Keratinocyte (primary cell): ENCODE measurements at places on chromosomes 16 and 17.

GRCh38 chr17:79897243-79898063 is 58.2 kb upstream of the CBX4 start:
- DNase-seq = no peak

GRCh38 chr17:73856556-73856955 is 212.3 kb upstream of the SDK2 start:
- DNase-seq = no peak

GRCh38 chr17:69761767-69762321 is 313.2 kb upstream of the KCNJ16 start:
- peak; percentile 81 for DNase-seq

- no peak for DNase-seq
These were observed 615.3 kb downstream of the TOX3 start for GRCh38 chr16:51931653-51932052.

DNA sequence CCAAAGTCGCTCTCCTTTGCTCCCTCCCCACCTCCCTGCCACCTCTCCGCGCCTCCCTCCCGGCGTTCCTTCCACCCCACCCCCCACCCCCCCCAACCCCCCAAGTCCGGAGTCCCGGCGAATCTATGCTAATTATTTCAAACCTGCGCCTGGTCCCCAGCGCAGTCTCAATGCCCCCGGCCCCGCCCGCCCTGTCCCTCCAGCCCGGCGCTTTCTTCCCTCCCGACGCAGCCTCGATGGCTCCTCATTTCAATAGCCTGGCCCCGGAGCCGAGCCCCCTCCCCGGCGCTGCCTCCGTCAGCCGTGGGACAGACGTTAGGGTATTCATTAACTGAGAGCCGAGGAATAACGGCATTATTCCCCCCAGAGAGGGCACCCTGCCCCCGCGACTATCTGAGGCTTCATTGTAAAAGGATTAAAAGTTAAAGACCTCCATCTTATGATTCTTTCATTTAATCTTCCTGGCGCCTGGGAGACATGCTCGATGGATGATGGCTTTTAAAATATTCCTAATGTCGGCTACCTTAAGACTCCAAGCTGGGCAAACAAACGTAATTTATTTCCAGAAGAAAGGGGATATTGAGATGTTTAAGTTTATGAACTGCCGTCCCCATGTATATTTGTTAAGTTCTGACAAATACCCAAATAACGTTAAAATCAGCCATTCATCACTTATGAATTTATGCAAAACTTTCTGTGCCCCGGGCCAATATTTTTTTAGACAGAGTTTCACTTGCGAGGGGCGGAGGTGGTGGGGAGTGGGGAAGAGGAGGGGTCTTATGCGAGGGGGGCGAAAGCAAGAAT is 3.4 kb downstream of the NOG start:
- no peak for DNase-seq

DNA sequence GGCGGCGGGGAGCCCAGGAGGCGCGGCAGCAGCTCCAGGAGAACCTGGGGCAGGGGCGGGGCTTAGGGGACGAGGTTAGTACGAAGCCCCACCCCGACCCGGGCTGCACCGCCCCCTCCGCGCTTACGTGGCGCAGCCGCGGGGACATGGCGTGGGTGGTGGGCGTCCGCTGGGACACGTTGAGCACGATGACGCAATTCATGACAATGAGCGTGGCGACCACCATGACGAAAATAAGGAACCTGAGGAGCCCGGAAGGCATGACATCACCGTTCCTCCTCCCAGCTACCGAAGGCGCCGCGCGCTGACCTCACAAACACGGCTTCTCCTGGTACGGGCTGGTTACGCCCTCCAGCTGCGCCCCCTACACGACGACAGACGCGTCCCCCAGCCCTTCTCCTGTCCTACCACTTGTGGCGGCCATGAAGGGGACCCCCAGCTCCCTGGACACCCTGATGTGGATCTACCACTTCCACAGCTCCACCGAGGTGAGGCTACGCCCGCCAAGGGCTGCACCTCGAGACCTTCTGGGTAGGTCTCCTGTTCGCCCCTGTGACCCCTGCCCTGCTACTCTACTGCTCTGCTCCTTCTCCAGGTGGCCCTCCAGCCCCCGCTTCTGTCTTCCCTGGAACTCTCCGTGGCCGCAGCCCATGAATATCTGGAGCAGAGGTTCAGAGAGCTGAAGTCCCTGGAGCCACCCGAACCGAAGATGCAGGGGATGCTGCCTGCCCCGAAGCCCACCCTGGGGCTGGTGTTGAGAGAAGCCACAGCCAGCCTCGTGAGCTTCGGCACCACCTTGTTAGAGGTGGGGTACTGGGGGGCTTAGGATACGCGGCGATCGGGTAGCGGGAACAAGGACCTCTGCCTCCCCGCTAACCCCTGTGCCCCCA is at the start of gene C17orf107:
Gene C17orf107, plus strand, starts transcription at position 196 of the 890 bp plus-strand sequence. Its CDS starts 227 bp downstream, at position 423.
- peak; percentile 90 for DNase-seq

DNA sequence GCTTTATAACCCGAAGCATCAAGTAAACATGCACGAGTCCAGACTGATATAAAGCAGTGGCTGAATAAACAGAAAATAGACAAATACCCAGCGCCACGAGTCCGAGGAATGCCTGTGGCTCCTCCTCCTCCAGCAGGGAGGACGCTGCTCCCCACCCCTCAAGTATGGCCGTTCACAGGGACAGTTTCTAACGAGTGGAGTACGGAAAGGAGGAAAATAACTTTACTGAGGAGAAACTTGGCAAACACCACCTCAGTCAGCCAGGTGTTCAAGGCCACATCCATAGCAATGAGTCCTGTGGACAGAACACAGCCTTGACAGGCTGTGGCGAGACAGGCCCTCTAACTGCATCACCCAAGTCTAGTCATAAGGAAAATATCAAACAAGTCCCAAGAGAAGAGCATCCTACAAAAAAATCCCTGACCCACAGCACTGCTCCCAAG is 9.2 kb downstream of the ZDHHC7 start:
- no peak for DNase-seq

- no peak for DNase-seq
These were observed 88.6 kb upstream of the NKD1 start for GRCh38 chr16:50459496-50460080.

DNA sequence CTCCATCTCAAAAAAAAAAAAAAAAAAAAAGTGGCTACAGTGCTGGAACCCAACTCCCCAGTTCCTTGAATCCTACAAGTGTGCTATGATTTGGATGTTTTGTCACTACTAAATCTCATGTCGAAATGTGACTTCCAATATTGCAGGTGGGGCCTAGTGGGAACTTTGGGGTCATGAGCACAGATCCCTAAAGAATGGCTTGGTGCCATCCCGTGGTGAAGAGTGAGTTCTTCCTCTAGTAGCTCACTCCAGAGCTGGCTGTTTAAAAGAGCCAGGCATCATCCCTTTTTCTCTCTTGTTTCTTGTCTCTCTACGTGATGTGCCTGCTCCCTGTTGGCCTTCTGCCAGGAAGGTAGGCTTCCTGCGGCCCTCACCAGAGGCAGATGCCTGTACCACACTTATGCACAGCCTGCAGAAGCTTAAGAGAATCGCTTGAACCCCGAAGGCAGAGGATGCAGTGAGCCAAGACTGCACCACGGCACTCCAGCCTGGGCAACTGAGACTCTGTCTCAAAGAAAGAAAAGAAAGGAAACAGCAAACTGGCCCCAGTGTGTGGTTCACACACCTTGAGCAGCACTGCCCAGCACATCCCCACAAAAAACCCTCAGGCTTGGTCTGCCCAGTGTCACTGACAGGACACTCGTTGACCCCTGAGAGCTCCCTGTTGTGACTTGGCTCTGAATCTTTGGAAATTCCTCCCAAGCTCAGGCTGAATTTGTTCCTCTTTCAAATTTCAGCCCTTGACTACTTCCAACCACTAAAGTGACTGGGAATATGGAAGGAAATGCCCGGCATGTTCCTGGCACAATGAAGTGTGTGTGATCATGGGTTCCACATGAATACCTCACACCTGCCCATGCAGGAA is 3.1 kb downstream of the MT1E start:
- DNase-seq = no peak

DNA sequence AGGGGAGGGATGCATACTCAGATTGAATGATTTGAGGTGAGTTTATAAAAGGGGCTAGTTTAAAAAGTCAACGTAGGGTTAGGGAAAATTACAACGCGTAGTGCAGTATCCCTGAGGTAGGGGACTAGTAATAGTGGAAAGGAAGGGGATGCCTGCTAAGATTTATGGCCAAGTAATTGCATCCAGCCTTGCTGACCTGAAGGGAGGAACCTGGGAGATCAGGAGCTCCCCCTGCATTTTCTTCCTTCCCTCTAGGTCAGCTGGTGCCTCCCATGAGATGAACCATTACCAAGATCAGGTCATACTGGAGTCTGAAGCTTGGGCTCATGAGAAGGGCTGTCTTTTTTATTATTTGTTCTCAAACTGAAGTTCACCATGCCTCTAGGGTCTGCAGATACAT is 606.6 kb downstream of the TMEM114 start:
- no peak for DNase-seq

DNA sequence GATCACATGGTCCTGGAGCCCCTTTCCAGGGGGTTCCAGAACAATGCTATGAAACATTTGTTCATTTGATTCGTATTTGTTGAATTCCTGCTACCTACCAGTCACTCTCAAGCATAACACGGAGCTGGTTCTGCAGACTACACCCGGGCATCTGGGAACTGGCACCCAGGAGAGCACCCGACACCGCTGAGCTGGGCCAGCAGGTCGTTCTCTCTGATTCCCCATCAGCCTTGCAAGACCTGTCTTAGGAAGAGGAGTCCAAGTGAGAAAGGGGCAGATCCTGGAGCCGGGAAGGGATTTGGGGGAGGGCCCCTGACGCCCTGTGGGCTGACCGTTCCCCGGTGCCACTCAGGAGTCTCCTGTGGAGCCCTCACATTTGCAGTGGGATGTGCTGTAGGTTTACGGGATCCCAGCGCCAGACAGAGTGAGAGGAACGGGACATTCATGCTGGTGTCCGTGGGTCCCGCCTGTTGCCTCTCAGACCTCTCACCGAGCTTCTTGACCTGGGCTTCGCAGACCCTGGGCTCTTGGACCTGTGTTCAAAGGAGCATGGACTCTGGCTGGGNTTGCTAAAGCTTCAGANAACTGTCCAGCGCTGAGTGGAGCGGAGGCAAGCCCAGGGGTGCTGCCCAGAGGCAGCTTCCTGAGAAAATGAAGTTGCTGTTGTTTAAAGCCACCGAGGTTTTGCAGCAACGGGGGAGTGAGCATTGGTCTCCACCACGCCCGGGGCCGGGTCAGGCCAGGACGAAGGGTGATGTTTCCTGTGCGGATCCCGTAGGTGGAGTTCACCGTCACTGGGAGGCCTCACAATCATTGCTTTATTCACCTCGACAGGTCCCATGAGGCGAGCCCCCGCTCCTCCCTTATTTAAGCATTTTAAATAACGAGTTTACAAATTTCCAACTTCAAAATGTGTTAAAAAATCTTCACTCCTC is 49.2 kb downstream of the METRNL start:
- DNase-seq = no peak

DNA sequence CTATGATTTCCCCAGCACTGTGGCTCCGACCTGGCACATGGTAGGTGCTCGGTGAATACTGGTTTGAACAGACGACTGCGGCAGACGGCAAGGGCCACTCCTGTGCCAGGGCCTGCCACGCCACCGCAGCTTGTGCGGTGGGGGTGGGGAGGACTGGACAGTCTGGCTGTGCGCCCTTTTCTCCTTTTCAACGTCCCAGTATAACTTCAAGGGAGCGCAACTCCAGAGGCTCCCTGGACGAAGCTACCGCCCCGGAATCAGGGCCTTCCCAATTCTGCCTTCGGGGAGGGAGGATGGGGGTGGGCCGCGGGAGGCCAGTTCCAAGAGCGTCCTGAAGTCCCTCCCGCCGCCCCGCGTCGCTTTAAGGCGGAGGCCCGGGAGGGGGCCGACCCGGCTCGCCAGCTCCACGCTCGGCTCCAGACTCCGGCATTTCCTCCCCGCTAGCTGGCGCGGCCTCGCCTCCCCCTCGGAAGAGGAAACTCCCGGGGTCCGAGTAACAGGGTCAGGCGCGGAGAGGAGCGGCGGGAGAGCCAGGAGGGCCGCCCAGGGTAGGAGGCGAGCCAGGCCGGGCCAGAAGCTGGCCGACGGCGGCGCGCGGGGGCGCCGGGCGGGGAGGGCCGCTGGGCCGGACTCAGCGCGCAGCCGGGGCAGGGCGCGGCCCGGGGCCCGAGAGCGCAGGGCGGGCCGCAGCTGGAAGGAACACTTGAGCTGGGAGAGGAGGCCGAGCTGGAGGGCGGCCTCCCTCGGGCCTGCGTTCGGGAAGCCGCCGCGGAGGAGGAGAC is at the start of gene ITPRIPL2:
Gene ITPRIPL2, plus strand, starts transcription at position 388 of the 782 bp plus-strand sequence. CDS start 498 bp downstream, outside the sequence.
- no peak for DNase-seq

DNA sequence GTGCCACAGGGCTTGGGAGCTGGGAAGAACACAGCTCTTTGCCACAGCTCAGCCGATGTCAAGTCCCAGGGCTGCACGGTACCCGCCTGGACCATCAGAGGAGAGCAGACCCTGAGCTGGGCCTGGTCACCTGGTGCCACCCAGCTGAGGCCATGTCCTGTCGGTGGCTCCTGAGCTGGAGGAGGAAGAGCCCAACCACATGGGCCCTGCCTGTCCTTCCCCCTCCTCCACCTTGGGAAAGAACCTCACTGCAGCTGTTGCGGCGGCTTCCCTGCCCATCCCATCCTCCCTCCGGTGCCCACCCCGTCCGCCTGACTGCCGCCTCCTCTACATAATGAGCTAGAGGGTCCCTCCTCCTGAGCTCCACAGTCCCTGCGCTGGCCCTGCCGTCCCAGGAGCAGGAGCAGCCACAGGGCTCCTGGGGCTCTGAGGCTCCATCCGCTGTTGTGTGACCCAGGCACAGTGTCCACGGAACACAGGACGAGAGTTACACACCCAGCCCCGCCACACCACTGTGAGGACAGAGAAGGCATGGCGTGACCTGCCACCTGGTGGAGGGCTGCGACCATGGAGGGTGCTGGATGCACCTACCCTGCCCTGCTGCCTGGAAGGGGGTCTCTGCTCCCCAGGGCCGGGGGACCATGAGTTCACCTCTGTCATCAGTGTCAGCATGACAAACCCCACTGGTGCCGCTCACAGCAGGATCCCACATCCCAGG is 21.4 kb upstream of the CHMP6 start:
- no peak for DNase-seq

DNA sequence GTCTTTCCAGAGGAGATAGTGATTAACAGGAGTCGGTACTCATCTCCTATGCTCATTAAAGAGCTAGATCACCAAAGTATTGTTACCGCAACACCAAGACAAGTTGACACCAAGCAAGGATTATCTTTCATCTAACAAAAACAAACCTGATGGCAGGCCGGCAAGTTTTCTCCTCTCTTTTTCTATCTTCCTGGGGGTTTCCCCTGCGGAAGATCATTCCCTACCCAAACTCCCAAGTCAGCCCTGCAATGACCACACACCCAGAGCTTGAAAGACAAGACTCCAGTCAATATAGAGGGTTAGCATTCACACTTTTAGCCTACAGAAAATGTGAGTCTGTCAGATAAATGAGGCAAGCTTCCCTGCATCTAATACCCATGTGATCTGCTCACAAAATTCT is 312.1 kb downstream of the SOX9 start:
- no peak for DNase-seq

GRCh38 chr17:38419508-38419981 is 8.7 kb upstream of the ARHGAP23 start:
- no peak for DNase-seq
